ENCODE measurements at places on chromosomes 16 and 17.
A peak's percentile ranks its signal among the peaks of the same experiment; 100 is the strongest.

DNA sequence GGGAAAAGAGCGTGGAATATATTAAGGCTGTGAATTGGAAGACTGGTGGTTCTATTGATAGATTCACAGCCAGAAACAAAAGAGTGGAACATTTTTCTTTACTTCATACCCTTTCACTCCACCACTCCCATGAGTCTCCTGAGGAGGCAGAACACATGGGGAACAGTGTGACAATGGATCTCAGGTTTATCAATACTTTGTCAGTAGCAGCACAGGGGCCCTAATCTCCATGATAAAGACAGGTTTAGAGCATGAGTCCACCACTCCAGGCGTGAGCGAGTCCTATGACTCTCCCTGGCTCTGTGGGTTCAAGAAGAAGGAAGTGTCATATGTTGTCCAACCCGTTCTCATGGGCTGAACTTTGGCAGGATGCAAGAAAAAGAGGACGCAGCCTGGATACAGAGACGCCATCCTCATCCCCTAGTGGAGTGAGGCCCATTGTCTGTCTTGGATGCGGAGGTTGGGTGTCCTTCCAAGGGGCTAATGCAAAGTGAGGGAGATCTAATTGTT lies 361.2 kb downstream of the TMEM114 start:
- H3K27me3 ChIP-seq: no peaks in the 10 kb centered on the region
- no peak overlapping the region for H3K27ac ChIP-seq
- no peak overlapping the region for H3K4me3 ChIP-seq
- H3K36me3 ChIP-seq: no peaks in the 10 kb centered on the region
- DNase-seq: no peak
- no peaks in the 10 kb centered on the region for H3K4me1 ChIP-seq

- peaks cover 2% of the 10 kb centered on the region for H3K36me3 ChIP-seq
- DNase-seq: no peak
These were observed 361 bp downstream of the UQCRC2 start for GRCh38 chr16:21953541-21953902.

DNA sequence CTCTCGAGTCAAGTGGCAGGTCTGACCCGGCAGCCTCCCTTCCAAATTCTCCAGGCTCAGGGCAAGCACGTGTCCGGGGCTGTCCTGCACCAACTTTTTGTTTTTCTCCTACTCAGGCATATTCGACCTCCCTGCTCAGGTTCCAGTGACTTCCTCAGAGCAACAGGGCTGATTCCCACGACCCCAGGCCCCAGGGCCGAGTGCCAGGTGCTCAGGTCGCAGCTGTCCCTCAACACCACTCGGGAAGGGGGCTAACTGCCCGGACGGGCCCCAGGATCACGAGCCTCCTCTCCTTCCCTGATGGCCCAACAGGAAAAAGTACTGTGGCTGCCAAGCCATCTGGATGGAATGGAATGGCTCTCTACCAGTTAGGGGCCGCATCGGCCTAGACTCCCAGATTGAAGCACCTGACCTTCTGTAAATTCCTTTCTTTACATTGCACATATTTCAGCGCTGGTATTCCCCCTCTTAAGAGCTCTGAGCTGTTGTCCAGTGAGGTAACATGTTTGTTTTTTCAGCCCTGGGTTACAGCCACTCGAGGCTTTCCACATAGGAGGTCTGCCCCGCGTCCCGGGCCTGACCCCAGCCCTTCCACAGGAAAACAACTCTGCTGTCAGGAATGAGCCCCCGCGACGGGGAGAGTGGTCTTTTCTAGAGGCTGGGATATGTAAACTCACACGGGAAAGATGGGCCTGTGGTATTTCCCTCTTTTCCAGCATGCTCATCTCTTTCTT lies 25.0 kb downstream of the NXN start:
- H3K4me1 ChIP-seq: no peaks in the 10 kb centered on the region
- H3K27ac ChIP-seq: no peak overlapping the region
- no peak overlapping the region for H3K4me3 ChIP-seq

- peak; percentile 45 for DNase-seq
- peaks cover 3% of the 10 kb centered on the region for H3K36me3 ChIP-seq
- no peaks in the 10 kb centered on the region for H3K27me3 ChIP-seq
- peak overlapping the region; percentile 45 for H3K4me3 ChIP-seq
- peaks cover 20% of the 10 kb centered on the region for H3K4me1 ChIP-seq
- peak overlapping the region; percentile 84 for H3K27ac ChIP-seq
These were observed 3.7 kb upstream of the CDK3 start for GRCh38 chr17:75996665-75997590.

GRCh38 chr17:50952013-50952412 lies 85.9 kb upstream of the TOB1 start:
- H3K4me3 ChIP-seq: no peak overlapping the region
- no peak for DNase-seq
- H3K27ac ChIP-seq: no peak overlapping the region
- no peaks in the 10 kb centered on the region for H3K27me3 ChIP-seq
- peaks cover 20% of the 10 kb centered on the region for H3K4me1 ChIP-seq

GRCh38 chr17:81926451-81927151 lies 934 bp downstream of the MAFG start:
- H3K27ac ChIP-seq: peak overlapping the region; percentile 71
- peak overlapping the region; percentile 83 for H3K4me3 ChIP-seq
- no peaks in the 10 kb centered on the region for H3K36me3 ChIP-seq
- peaks cover 27% of the 10 kb centered on the region for H3K4me1 ChIP-seq
- H3K27me3 ChIP-seq: no peaks in the 10 kb centered on the region

DNA sequence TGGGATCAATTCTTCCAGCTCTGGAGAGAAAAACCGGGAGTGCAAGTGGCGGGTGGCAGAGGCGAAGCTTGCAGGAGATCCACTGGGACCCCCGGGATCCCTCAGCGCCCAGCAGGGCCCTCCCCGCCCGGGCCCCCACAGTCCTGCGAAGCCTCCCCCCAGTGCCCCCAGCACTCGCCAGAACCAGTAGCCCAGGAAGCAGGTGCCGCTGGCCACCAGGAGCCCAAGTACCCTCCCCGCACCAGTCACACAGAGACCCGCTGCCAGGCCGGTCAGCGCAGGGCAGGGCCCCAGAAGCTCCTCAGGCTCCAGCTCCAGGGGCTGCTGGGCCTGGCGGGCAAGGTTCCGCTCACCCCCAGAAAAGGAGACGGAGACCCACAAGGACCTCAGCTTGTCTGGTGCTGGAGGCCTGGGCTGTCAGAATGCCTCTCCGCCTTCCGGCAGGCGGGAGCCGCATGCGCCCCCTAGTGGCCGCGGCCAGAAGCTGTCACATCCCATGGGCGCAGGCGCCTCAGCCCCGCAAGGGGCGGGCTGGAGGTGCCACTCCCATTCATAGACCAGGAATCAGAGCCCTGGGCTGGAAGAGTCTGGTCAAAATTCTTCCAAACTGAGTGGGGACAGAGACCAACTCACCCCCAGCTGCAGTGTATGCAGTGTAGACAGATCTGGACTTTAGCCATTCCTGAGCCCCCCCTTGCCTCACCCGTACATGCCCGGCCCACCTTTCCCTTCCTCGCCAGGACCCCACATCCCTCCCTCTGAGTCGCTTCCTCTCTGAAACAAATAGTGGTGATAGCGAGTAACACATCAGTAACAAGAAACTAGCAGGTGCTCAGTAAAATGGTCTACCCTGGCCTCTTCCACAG lies 1002.3 kb downstream of the KCNJ18 start:
- H3K27me3 ChIP-seq: no peaks in the 10 kb centered on the region
- no peak for DNase-seq
- H3K36me3 ChIP-seq: no peaks in the 10 kb centered on the region
- H3K27ac ChIP-seq: no peak overlapping the region

DNA sequence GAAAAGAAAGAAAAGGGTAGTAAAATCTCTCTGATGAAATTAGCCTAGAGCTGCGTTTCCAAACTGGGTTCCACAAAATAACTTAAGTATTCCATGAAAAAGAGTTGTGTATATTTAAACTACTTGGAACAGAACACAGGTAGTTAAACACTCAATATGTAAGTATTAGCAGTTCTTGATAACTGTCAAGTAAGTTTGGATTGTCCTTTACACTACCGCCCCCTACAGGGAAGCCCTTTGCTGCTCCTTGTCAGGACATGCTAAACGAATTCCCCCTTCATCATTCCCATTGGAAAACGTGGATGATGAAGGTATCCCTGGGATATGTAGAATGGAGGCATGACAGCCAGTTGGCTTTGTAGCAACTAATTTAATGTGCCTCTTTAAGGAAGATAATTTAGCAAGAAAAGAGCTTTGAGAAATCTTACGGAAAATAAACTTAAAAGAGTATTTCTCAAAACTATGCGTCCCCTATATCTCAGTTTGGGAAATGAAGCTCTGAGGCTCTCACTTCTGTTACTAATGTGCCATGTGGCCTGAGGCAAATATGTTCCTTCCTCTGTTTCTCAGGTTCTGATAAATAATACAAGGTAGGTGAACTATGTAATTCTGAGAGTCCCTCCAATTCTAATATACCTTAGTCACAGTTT lies 18.8 kb downstream of the NCBP3 start:
- no peak for DNase-seq
- no peak overlapping the region for H3K27ac ChIP-seq
- H3K27me3 ChIP-seq: no peaks in the 10 kb centered on the region
- H3K4me3 ChIP-seq: no peak overlapping the region

GRCh38 chr16:52209227-52209626 lies 337.7 kb downstream of the TOX3 start:
- no peaks in the 10 kb centered on the region for H3K36me3 ChIP-seq
- no peak overlapping the region for H3K4me3 ChIP-seq
- DNase-seq: no peak
- H3K27me3 ChIP-seq: no peaks in the 10 kb centered on the region
- no peaks in the 10 kb centered on the region for H3K4me1 ChIP-seq

DNA sequence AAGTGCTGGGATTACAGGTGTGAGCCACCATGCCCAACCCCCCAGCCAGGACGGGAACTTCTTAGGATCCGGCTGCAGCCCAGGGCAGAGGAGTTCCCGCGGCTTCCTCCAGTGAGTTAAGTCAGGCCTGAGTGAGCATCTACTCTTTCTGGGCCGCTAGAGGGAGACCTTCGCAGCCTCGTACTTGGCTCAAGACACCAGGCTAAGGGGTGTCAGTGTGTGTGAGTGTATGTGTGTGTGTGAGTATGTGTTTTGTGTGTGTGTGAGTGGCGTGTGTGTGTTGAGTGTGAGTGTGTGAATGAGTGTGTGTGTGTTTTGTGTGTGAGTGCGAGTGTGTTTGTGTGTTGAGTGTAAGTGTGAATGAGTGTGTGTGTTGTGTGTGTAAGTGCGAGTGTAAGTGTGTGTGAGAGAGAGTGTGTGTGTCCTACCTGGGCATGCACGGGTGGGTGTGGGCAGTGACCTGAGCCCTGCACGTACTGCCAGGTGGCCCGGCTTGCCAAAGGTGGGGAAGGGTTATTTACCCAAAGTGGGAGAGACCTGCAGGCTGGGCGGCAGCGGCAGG lies 58.5 kb downstream of the TMEM235 start:
- H3K4me1 ChIP-seq: peaks cover 8% of the 10 kb centered on the region
- DNase-seq: peak; percentile 30
- H3K27me3 ChIP-seq: no peaks in the 10 kb centered on the region

GRCh38 chr16:25157271-25157875 lies 45.8 kb downstream of the LCMT1 start:
- H3K36me3 ChIP-seq: peaks cover 4% of the 10 kb centered on the region
- no peak overlapping the region for H3K27ac ChIP-seq
- no peak for DNase-seq
- no peak overlapping the region for H3K4me3 ChIP-seq
- H3K4me1 ChIP-seq: no peaks in the 10 kb centered on the region

GRCh38 chr16:58636466-58636865 lies 6.8 kb upstream of the CNOT1 start:
- no peaks in the 10 kb centered on the region for H3K36me3 ChIP-seq
- no peaks in the 10 kb centered on the region for H3K27me3 ChIP-seq
- no peak overlapping the region for H3K27ac ChIP-seq
- H3K4me1 ChIP-seq: no peaks in the 10 kb centered on the region
- no peak overlapping the region for H3K4me3 ChIP-seq

DNA sequence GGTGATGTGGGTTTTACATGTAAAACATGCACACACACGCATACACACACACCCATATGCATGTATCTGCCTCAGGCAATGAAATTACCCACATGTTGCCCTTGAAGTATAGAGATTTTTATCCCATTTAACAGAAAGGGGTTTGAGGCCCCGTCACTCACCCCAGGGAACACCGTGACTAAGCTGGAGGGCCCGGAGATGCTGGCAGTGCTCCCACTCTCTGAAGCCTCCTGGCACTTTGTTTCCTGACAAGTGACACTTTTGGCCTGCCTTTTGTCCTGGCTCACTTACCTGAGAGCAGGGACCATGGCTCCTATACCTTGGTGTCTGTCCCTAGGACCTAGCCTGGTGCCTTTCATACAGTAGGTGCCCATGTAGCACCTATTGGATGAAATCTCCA lies 50.0 kb upstream of the TNRC6C start:
- no peaks in the 10 kb centered on the region for H3K27me3 ChIP-seq
- no peak overlapping the region for H3K4me3 ChIP-seq
- no peak overlapping the region for H3K27ac ChIP-seq
- no peak for DNase-seq
- no peaks in the 10 kb centered on the region for H3K36me3 ChIP-seq
- H3K4me1 ChIP-seq: no peaks in the 10 kb centered on the region

DNA sequence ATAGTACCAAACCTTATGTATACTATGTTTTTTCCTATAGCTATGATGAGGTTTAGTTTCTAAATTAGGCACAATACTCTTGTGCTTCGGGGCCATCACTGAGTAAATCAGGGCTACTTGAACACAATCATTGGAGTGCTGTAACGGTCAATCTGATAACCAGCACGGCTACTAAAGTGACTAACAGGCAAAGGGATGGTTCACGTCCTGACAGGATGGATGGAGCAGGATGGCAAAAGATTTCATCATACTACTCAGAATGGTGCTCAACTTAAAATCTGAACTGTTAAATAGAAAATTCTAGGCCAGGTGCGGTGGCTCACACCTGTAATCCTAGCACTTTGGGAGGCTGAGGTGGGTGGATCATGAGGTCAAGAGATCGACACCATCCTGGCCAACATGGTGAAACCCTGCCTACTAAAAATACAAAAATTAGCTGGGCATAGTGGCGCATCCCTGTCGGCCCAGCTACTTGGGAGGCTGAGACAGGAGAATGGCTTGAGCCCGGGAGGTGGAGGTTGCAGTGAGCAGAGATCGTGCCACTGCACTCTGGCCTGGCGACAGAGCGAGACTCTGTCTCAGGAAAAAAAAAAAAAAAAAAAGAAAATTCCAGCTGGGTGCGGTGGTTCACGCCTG lies 7.0 kb downstream of the TUFM start:
- peaks cover 36% of the 10 kb centered on the region for H3K36me3 ChIP-seq
- H3K27me3 ChIP-seq: no peaks in the 10 kb centered on the region
- no peaks in the 10 kb centered on the region for H3K4me1 ChIP-seq

GRCh38 chr16:85486256-85486915 lies 126.7 kb upstream of the GSE1 start:
- H3K27me3 ChIP-seq: no peaks in the 10 kb centered on the region
- H3K27ac ChIP-seq: no peak overlapping the region
- H3K36me3 ChIP-seq: no peaks in the 10 kb centered on the region
- no peak for DNase-seq
- no peaks in the 10 kb centered on the region for H3K4me1 ChIP-seq

- DNase-seq: no peak
- no peak overlapping the region for H3K27ac ChIP-seq
- no peaks in the 10 kb centered on the region for H3K36me3 ChIP-seq
- no peaks in the 10 kb centered on the region for H3K4me1 ChIP-seq
- H3K27me3 ChIP-seq: peaks cover 2% of the 10 kb centered on the region
These were observed 46.3 kb downstream of the CCDC42 start for GRCh38 chr17:8698162-8698971.

- no peak overlapping the region for H3K4me3 ChIP-seq
- no peaks in the 10 kb centered on the region for H3K36me3 ChIP-seq
- H3K27me3 ChIP-seq: no peaks in the 10 kb centered on the region
- no peak for DNase-seq
- H3K4me1 ChIP-seq: no peaks in the 10 kb centered on the region
These were observed 1675.1 kb downstream of the TP53TG3F start for GRCh38 chr16:35134471-35134870.

- H3K4me3 ChIP-seq: no peak overlapping the region
- H3K27me3 ChIP-seq: no peaks in the 10 kb centered on the region
- DNase-seq: no peak
- peaks cover 3% of the 10 kb centered on the region for H3K4me1 ChIP-seq
These were observed 6.6 kb downstream of the CHMP6 start for GRCh38 chr17:80998118-80998747.

Data from GM12878 (cell line).